C1 segment of cervical spinal cord (tissue), 14 donors: ENCODE measurements at places on chromosomes 1 and 21.

DNA sequence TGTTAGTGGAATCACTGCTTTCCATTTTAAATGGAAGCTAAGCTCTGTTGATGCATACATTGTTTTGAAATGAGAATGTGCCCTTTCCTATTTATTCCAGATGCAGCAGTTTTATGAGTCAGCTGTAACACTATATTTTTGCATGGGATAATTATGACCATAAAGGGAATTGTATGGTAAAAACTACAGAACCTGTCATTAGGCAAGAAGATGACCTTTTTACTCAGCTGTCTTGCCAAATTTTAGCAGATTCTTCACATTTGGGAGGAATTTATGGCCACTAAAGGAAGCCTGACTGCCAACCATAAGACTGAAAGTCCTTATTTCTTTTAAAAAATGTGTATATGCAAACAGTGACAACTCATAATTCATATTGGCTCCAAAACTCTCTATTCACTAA lies 356.3 kb upstream of the PRMT6 start:
- DNase-seq: no peak

DNA sequence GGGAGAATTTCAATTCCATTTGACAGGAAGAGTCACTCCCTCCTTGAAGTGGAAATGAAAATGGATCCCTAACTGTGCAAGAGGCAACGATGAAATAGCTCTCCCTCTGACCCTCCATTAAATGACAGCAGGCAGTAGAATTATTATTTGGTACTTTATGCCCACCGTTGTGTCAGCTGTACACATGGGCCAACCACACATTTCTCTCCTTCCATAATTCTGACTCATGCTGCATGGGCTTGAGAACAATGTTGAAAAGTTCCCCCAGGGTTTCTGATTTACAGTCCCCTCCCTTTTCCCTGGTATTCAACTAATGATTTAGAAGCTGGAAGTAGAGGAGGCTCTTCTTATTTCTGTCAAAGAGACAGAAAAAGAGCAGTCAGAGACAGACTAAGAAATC lies 103.5 kb downstream of the RGS7 start:
- no peak for DNase-seq

DNA sequence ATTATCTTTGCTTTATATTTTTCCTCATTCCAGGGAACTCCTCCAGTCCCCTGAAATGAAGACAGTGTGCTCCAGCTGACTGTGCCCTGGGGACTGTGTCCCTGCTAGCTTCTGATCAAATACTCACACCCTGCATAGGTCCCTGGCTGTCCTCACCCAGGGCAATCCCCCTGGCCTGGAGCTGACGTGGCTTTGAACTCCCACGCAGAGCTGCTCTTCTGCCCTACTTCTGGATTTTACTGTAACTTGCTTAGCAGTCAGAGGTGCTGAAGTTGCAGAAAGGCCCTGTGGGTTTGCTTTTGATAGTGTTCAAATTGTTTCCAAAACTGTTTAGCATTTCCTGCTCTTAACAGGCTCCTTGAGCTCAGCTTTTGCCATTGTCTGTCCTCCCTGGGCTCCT lies 186.5 kb downstream of the FASLG start:
- no peak for DNase-seq

DNA sequence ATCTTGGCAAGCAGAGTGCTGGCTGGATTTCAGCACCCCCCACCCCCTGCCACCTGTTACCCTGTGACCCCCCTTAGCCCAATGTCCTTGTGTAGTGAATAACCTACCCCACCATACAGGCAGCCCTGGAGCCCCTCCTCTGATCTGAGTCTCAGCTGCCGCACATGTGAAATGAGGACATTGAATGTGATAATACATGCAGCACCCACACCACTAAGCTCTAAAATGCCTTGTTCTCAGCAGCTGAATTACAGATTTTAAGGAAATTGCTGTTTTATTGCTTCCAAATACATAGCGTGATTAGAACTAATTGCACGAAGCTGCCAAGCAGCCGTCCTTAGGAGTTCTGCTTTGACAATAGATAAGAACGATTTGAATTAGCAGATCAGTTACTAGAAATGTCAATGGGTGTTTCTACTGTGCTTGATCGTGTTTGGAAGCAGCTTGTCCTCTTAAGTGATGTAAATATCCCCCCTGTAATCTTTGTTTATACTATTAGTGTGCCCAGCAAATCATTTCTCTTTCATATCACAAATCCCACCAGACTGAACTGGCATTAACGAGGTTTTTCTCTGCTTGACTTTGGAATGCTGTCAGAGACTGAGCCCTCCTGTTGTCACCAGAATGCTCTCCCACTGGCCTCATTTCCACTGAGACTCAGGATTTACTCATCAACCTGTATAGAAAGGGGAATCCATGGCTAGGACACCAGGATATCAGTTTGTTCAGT lies 4.9 kb downstream of the SLAMF8 start:
- DNase-seq: no peak

GRCh38 chr21:43287795-43288755 lies 119.3 kb downstream of the CRYAA start:
- DNase-seq: no peak
